ENCODE measurements at places on chromosomes 2 and 18.

DNA sequence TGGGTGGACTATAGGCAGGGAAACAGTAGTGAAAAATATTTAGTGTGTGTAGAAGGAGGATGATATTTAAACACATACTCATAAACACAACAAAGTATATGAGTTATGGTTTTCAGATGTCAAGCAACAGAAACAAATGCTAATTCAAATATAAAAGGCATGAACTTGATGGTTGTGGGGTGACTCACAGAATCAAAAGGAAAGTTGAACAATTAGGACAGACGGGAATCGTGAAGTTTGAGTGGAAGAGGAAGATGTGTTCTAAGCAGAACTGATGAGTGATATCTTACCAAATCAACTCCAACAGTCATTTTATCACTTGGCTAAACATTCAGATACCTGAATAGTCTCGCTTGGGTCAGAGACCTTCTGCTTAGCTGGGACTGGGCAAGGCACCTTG lies 53.6 kb upstream of the ITGA6 start:
- no peak for DNase-seq

- DNase-seq = no peak
These were observed 169.1 kb downstream of the NDUFA10 start for GRCh38 chr2:239855863-239856587.

DNA sequence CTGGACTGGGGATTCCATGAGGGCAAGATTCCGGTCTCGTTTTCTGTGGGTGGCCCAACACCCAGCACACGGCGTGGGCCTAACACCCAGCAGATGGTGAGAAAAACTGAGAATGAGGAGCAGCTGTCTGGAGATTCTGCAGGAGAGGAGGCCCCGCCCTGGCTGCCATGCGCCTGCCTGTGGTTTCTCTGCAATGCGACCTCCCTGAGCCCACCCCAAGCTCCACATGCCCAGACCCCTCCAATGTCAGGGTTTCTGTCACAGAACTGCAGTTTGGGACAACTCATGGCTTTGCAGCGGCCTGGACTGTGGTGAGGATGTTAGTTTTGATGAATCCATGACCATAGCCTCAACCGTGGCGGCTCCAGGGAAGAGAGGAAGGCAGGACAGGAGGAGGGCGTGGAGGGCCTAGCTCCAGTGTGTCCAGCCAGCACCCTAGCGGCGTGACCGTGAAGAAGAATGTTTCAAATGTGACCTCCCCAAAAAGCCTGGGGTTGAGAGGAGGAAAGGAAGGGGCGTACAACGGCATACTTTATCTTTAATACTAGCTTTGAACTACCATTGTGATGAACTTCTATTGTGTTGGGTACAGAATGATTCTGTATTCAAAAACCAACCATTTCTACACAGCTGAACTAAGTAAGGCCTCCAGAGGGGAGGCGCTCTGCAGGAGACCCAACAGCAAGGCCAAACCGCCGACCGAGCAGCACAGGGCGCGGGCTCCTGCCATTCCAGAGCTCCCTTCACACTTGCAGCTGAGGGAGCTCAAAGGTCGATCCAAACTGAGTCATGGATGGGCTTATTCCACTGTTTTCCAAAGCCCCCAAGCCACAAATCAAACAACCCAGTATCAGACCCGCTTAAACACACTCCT lies 3.4 kb downstream of the PXDN start:
- no peak for DNase-seq

GRCh38 chr2:230961091-230961491 lies 34.8 kb upstream of the SPATA3 start:
- no peak for DNase-seq

DNA sequence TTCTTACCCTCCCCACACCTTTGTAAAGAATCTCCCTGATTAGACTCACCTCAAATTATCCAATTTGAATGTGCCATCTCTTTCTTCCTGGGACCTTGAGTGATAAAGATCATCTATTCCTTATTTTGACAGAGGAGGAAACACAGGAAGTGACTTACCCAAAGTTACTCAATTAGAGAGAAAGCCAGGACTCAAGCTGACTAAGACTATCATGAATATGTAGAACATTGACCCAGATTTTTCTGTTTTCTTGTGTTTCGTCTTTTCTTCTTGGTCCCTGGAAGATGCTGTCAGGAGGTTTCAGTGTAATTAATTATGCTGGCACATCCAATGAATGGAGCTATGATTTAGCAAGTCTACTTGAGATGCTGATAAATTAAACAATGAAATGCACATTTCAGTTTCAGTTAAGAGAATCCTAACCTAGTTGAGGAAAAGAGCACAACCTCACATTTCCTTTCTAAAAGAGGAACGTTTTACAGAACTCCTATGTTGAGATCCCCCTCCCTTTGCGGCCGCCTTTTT lies 380.4 kb downstream of the CLIP4 start:
- DNase-seq = no peak

DNA sequence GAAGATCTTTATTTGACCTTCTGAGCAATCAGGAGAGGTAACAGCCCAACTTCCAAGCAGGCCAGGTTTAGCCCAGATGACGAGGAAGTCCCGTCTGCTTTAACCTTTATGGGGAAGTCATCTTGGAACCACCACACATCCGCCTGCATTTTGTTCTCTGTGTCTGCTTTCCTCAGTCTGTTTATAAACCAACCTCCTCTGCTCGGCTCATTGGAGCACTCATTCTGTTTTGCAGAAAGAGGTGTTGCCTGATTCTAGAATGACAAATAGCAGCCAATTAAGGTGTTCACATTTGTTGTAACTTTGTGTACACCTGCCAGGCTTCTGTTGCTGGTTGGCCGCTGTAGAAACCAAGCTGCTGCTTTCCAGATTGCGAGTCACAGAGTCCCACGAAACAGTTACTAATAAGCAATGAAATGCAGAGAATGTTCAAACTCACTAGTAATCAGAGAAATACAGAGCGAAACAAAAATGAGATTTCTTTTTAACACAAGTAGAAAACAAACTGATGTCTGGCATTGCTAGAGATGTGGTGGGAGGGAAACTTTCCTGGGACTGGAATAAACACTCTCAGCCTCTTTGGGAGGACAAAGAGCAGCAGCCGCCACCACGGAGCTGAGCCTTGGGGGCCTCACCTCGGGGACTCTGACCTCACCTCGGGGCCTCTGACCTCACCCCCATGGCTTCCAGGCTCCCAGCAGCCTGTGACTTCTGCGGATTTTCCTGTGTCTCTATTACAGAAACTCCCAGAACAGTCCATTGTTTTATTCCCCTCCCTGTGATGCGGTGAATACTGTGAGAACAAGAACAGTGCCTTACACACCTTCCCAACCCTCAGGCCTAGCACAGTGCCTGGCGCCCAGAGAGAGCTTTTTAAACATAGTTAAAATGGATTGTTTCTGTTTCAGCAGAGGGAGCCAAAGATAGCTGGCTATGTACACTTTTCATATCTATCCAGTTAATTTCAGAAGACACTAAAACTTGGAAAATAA lies 64.0 kb downstream of the MBP start:
- DNase-seq = peak; percentile 65

GRCh38 chr2:39128919-39129391 lies 8.1 kb upstream of the SOS1 start:
- peak; percentile 77 for DNase-seq

- DNase-seq = no peak
These were observed 61.6 kb downstream of the TRIB2 start for GRCh38 chr2:12778369-12778768.

DNA sequence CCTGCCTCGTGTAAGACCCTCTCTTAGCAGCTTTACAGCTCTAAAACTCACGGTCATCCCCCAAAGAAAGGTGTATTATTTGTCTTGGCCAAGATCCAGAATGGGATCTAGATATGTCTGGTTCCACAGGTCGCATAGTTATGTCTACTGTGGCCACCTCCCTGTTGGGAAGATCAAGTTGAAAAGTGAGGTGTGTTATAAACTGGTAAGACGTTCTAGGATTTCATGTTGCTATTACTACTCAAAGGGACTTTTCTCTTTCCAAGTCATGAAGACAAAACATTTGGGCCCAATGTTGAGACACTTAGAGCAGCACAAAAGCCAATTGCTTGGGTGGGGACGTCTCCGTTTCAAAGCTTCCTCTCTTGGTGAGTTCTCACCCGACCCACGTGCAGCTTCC lies 766.0 kb downstream of the RNF144A start:
- no peak for DNase-seq

Data from CD4-positive, alpha-beta T cell treated with Interleukin-6 at 100 ng/mL for 8 hours (primary cell).